Activated CD8-positive, alpha-beta memory T cell treated with anti-CD3 and anti-CD28 coated beads for 1 hour (primary cell): ENCODE measurements at places on chromosomes 16 and 17.

GRCh38 chr17:45696442-45696841, 87.7 kb upstream of the CRHR1 start:
- DNase-seq: no peak

DNA sequence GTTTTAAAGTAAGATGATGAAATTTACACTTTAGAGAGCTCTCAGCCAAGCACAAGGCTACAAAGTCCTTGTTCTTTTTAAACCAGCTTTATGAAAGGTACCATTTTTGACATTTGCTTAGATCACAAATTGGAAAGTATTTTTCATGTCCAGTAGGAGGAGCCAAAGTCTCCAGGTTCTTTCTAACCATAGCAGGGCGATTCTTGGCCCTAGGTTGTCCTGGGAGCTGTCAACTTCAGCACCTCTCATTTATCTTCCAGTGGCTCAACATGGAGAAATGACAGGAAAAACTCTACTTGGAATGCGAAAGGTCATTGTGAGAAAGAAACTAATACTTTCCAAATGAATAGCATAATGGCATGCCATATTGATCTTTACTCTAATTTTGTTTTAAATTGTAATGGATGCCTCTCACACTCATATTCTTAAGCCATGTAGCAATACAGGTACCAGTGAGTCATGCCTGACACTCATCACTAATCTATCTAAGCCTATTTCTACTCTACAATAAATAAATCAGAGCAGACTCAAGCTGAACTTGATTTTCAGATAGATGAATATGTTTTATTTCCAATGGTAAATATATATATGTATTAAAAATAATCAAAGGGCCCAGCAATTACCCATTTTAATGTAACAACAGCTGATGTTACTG, 919.1 kb upstream of the EEF2KMT start:
- DNase-seq: no peak

DNA sequence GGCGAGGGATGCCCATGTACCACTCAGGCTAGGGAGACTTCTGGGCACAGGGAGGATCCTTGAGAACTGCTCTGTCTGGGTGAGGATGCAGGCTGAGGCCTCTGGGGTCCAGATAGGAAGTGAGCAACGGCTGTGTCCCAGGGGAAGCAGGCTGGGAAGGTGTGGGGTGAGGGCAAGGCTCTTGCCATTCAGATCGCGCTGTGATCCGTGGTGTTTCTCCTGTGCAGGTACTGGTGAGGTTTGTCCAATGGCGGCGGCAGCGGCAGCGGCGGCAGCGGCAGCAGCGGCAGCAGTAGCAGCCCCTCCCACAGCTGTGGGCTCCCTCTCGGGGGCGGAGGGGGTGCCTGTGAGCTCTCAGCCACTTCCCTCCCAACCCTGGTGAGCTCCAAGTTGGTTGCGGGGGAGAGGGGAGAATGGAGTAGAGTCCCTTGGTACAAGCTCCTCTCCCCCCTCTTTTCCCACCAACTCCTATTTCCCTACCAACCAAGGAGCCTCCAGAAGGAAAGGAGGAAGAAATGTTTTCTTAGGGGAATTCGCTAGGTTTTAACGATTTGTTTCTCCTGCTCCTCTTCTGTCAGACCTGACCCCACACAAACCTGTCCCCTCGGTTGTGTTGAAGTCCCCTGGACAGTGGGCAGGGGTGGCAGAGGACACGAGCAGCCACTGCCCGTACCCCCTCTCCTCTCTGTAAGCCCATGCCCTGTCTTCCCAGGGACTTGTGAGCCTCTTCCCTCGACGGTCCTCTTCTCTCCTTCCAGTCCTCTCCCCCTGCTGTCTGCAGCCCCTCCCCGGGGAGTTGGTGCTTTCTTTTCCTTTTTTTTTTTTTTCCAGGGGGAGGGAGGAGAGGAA, 1.9 kb upstream of the PRRT2 start:
- DNase-seq: no peak

- DNase-seq: no peak
These were observed 275.2 kb upstream of the SALL1 start for GRCh38 chr16:51426276-51426675.
